ENCODE measurements at places on chromosomes 16 and 17. TPM values are rescaled to one million over a fixed set of nuclear protein-coding genes. Genes with fewer than 3 reads are reported as not detected.

OR4D1 gene
- not detected for total RNA-seq

DNA sequence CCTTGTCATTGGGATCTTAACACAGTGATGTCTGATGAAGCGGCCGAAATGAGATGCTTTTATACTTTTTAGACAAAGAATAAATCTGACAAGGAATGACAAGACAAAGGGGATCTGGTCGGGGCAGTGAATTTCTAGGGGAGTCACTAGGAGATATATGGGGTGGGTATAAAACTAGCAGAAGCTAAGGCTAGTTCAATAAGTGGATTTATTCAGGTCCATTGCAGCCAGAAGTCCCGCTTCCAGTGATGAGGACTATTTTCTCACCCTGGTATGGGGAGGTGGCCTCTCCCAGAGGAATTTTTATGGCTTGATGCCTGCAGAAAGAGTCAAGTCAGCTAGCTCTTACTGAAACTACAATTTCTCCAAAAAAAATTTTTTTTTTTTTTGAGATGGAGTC, 23.9 kb downstream of the SLC38A8 start:
- no peak for DNase-seq

DNA sequence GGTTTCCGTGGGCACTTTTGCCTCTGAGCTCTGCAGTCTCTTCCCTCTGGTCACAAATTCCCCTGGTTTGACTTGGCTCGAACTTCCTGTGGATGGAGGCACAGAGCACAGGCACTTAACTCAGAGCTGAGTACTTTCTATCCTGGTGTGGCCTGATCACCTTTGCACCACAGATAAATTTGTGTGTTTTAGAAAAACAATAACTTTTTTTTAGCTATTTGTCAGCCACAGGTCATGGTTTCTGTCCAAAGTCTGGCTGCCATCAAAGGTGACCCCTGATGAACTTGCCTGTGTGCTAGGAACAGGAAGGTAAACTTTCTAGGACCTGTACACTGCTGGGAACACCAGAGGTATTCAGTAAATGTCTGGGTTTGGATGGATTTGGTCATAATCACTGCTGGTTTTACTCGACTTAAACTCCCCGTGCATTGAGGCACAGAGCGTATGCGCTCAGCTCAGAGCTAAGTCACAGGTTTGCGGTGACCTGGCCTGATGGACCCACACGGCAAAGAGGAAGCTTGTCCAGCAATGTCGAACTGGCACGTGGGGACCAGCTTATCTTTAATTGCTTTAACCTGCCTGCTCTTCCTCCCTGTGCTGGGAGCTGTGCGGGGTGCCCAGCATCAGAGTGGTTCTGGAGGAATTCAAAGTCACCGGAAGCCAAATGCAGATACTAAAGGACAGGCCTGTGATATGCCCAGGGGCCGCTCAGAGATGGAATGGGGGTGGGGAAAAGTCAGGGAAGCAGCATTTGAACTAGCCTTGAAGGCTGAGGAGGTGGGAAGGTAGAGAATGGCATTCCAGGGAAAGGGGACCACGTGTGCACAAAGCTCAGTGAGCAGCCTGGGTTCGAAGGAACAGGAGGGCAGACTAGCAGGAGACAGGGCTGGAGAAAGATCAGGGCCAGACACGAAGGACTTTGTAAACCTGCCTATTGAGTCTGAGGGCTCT, 12.9 kb downstream of the SLC13A5 start:
- no peak for DNase-seq

GRCh38 chr17:36864827-36865430, 72.3 kb upstream of the LHX1 start:
- DNase-seq: no peak

C16orf96 gene
- not detected for total RNA-seq

PRR11 gene
- total RNA-seq: 1.3 TPM

PDPR gene
- total RNA-seq: 39.5 TPM

- no peak for DNase-seq
Observed at GRCh38 chr16:15882563-15882962, 5.8 kb downstream of the CEP20 start.

DNA sequence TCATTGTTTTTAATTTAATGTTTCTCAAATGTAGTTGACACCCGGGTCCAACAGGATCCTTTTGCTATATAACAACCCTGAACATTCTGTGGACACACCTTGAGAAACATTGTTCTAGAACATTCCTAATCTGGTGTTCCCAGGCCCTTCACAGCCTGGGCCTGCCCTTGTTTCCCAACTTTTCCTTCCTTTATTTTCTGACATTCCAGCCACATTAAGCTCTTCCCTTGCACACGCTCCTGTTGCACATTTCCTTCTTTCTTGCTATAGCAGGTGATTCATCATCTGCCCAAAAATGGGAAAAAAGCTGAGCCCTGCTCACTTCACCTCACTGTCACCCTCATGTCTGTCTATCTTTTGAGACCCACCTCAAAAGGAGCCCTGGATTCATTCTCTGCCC, 67.9 kb upstream of the MARCHF10 start:
- DNase-seq: no peak

CD300LG gene
- total RNA-seq: 14.5 TPM

GRCh38 chr16:21071741-21072140, 78.9 kb downstream of the DNAH3 start:
- DNase-seq: no peak

DNA sequence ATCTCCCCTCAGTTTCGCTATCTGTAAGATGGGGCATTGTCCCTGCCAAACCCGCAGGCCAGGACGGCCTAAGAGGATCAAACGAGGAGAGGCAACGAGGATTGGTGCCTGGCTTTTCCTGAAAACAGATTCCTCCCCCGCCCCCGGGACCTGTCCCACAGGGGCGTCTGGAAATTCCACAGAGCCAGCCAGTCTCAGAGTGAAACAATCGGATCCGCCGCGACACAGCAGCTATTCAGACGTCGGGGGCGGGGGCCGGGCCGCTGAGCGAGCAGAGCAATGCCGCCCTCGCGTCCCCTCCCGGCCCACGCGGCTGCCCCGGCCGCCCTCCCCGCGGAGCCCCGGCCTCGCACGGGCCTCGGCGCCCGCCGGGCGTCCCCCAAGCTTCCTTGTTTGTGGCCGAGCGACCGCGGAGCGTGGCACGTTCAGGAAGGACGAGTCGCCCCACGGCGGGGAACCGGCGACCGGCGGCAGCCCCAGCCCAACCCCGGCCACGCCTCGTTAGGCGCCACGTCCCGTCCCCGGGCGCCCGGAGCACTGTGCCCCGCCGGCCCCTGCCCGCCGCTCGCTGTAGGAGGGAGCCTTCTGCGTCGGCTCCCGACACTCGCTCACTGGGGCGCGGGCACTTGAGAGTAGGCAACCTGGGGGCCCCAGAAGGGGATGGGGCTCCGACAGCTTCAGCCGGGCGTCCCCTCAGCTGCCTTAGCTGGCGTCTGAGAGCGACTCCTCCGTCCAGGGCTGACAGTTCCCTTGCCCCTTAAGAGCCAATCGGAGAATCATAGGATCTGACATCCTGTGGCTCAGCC, 29.6 kb upstream of the PHOSPHO1 start:
- peak; percentile 81 for DNase-seq

SOST gene
- total RNA-seq: not detected

- no peak for DNase-seq
Observed at GRCh38 chr16:87335625-87336433, 18.6 kb upstream of the C16orf95 start.

HIRIP3 gene
- 18.4 TPM for total RNA-seq

TNFSF13 gene
- 25.5 TPM for total RNA-seq
